ENCODE measurements at places on chromosomes 2 and 18. TPM values are rescaled to one million over a fixed set of nuclear protein-coding genes. Genes with fewer than 3 reads are reported as not detected.

DNA sequence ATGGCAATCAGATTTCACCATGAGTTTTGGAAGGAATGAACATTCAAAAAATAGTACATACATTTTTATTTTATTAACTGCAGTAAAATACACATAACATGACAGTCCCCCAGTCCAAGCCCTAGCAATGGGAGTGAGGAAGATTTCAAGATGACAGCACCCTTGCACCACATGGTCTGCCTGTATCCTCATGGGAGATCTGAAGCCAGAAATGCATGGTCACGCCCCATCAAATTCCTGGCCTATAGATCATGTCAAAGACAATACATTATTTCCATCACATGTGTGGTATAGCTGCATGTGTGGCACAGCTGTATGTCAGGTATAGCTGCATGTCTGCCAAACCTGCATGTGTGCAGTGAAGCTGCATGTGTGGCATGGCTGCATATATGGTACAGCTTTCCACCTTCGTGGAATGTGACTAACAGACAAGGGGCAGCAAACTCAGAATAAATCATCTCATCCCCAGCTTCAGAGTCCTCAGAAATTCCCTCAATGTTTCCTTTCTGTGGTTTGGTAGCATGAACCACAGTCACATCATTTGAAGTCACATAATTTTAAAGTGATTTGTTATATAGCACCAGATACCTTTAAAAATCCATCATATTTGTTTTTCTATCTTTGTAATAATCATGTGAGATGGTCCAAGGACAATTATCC is 518.2 kb upstream of the SOX11 start:
- DNase-seq: no peak

DNA sequence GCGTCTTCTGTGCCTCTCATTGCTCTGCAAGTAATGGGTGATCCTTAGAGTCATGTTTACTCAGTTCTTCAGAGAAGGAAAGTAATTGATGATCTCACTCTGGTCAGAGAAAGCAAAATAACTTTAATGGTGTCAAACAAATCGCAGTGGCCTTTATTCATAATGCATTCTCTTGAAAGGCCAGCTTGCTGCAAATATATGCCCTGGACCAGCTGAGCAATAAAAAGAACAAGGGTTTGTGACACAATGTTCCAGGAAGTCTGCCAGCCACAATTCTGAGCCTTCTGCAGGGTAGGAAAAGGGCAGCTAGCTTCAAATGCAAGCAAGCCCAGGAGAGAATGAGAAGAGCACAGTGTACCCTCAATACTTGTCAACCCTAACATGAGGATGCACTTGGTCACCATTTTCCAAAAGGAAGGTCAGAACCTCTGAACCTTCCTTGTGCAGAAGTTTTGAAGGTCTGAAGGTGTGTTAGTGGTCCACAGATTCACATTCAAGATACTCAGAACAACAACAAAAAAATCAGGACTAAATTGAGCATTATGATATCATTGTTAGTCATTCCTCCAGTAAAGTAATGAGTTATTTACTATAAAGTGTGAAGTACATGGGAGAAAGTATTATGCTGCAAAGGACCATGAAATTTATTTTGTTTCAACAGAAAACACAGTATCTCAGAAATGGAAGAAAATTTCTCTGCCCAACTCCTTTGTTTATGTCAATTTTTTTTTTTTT is 355.6 kb downstream of the PAX3 start:
- DNase-seq: no peak

DNA sequence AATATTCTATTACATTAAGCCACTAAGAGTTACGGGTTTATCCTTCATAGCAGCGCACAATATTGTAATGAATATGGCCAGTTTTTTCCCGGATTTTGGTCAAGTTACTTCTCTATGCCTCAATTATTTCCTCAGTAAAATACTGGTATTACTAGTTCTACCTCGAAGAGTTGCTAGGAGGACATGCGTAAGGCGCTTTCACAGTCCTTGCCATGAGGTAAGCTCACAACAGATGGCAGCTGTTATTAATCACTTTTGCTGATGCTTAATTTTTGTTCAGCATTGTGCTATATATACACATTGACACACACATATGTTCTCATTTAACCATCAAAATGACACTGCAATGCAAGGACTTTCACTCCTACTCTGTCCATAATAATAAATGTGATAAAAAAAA is 101.5 kb downstream of the SCG2 start:
- no peak for DNase-seq

The LONRF2 gene
- polyA plus RNA-seq: not detected

The CNTNAP5 gene
- not detected for polyA plus RNA-seq
